ENCODE measurements at places on chromosomes 3 and 15.

- DNase-seq, result no peak
Observed at GRCh38 chr15:72845981-72846383, 62.4 kb upstream of the ADPGK start.

- no peak for DNase-seq
Observed at GRCh38 chr15:92901995-92902394, 1.9 kb downstream of the CHD2 start.

GRCh38 chr3:3902161-3902560 is 102.9 kb downstream of the LRRN1 start:
- no peak for DNase-seq

DNA sequence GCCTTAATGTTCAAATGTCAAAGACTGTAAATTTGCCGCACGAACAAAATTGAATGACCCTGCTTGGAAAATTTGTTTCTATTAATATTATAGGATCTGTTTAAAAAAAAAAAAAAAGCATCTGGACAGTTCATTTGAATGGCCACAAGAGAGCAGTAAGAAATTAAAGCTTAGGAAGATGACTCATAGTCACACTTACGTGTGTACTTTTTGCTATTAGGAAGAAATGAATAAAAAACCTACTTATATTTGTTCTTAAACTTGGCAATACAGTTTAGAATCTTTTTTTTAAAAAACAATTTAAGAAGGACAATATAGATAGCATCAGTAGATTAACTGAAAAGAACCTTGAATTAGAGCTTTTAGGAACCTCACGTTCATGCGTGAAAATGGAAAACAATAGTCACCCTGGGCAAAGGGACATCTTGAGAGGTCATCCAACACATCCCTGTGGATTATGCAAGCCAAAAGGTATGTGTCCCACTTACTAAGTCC is 621.8 kb downstream of the MECOM start:
- no peak for DNase-seq

GRCh38 chr3:117103675-117104074 is 394.1 kb downstream of the TUSC7 start:
- DNase-seq, result no peak

- no peak for DNase-seq
Observed at GRCh38 chr3:21894459-21895340, 143.7 kb upstream of the ZNF385D start.

GRCh38 chr15:65096481-65097385 is 18.3 kb downstream of the UBAP1L start:
- no peak for DNase-seq

Measured in stimulated activated CD4-positive, alpha-beta T cell treated with anti-CD3 and anti-CD28 coated beads, Interleukin-1b, Interleukin-23, amount 100 ng/mL, for 24 hours (primary cell).